ENCODE measurements at places on chromosomes 3 and 15.

DNA sequence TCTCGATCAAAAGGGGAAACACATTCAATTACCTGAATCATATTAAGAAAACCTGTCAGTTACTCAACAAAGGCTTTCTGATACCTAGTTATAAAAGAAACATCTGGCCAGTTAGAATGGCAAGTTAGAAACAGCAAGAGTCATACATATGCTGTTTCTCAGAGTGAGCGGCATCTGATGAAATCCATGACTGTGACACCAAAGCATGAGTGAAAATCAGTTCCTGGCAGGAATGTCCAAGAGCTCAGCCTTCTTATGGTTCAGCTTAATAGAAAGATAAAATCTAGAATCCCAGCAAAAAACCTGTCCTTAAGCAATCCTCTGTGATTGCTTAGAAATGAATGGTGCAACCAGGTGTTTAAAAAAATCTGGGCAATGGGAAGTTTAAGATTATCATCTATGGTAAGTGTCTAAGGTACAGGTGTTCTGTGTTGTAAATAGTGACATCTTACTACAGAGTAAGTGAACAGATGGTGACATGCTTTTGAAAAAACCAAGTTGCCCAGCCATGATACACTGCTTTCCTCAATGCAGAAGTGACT lies 18.8 kb downstream of the B4GALT4 start:
- DNase-seq, result no peak

DNA sequence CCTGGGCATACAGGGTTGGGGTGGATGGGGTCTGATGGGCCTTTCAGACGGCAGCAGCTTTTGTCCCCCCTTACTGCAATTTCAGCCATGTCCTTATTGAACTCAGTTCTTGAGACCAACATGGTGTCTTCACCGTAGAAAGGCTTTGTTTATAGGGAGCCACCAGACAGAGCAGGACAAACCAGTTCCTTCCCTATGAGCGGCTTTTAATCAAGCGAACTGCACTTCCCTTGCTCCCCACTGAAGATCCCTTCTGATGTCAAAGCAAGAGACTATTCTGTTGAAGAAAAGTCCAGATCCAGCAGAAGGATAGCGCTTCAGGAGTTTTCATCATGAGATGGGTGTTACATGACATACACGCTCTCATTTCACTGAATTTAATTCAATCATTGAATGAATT lies 100.4 kb downstream of the CD47 start:
- no peak for DNase-seq

DNA sequence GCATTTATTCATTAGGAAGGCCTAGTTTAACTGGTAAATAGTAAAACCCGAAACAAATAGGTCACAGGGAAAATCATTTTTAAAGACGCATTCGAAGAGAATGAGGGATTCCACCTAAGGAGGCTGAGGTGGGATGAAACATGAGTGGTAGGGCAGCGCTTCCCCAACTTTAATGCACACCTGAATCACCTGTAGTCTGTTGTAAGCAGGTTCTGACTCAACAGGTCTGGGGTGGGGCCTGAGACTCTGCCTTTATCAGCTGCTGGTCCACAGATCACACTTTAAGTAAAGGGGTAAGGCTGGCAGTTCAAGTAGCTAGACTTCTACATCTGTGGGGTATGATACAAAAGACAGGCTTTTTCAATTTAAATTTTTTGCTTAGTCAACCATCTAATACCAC lies 223.5 kb upstream of the UBE2E2 start:
- no peak for DNase-seq

- no peak for DNase-seq
Observed at GRCh38 chr3:192687488-192688152, 39.7 kb downstream of the FGF12 start.

GRCh38 chr3:169246158-169246557 lies 417.4 kb downstream of the MECOM start:
- no peak for DNase-seq

DNA sequence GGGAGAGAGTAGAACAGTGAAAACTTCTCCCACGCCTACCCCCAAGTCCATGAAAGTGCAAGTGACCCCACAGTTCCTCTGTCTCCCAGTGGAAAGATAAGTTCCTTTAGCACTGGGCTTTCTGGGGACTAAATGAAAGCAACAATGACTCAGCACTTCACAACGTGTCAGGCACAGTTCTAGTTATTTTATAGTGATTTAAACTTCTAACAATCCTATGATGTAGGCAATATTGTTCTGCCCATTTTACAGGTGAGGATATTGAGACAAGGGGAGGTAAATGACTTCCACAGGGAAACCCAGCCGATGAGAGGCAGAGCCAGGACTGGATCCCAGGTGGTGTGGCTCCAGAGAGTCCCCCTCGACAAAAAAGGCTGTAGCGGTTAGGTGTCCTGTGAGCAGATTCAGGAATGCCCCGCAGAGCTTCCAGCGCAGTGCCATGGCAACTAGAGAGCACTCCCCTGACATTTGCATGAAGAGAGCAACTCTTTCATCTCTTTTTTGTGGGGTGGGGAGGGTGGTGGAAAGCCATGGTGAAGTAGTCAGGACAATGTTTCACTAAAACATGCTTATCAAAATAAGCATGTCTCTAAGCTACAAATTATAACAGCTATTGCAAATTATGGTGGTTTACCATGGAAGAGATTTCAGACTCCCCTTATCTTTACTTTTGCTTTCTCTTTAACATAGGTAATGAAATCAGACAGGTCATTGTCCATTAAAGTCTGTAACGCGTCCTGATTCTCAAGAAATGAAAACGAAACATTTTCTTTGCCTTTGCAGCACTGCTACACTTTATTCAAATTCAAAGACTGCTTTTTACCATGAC lies 62.1 kb downstream of the NR2F2 start:
- no peak for DNase-seq

DNA sequence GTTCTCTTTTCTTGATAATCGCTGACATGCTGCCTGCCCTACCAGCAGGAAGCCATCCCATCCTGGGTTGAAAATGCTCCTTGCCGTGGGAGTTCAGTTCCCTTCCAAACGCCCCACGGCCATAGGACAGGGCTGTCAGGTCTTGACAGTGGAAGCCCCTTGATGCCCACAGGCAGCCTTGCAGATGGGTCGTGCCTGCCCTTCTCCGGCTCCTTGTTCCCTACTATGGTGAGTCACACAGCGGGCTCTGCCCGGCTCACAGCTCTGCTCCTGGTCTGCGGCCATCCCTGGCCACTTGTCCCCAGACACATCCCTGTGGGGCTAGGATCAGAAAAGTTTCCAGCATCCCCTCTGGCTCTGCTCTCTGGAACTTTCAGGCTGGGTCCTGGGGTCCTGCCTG lies 6.2 kb upstream of the APBA2 start:
- DNase-seq, result no peak

DNA sequence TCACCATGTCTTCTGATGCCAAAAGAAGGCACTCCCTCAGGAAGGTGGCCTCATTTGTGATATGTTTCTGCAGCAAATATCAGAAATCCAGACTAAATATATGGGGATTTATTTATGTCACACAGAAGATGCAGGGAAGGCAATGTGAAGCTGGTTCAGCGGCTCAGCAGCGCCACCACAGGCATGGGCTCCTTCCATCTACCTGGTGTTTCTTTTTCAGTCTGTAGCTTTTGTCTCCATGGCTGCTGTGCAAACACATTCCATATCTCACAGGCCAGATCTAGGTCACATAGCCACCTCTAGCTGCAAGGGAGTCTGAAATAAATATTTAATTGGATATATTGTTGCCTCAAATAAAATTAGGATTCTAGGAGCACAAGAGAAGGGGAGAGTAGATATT lies 502.1 kb upstream of the IL12A start:
- no peak for DNase-seq

DNA sequence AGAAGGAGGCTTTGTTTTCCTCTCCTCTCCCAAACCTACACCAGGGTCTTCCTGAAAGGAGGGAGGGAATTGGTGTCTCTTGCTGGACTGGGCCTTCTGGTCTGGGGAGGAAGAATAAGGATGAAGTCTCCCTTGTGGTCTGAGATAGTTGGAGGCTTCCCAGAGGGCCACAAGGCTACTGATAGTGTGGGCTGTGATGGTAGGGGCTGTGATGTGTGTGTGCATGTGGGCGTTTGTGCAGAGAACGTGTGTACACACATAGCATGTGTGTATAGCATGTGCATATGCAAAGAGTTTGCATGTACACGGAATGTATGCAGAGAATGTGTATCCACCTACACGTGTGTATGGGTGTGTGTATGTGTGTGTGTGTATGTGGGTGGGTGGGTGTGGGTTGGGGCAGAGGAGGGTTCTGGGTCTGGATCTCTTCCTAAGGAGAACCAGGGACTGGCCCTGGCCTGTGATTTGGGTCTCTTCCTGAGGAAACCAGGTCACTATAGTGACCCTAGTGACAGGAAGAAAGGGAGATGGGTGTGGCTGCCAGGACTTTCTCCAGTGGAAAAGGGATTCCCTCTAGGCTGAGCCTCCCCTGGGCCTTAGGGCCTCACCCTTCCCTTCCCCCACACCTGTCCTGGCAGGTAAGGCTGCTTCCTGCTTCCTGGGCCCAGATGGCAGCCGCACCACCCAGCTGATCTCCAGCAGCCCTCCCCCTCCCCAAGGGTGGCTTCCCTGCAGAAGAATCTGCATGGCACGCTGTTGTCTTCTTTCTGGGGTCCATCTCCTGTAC lies 1.7 kb downstream of the FLNB start:
- DNase-seq, result no peak

DNA sequence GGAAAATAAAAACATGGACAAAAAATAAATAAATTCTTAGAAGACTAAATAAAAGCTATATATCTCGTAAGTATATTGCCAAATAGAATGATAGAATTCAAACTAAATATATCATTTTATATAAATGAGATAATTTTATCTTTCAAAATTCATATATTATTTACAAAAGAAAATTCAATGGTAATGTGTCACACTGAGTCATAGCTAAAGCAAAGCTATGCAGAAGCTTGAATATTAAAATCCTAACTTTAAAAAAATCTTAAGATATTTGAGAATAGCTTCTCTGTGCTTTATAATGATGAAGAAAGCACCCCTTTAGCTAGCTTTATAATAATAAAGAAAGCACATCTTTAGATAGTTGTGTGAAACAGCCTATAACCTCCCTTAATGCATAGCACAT lies 1010.8 kb downstream of the OTOL1 start:
- DNase-seq, result no peak

DNA sequence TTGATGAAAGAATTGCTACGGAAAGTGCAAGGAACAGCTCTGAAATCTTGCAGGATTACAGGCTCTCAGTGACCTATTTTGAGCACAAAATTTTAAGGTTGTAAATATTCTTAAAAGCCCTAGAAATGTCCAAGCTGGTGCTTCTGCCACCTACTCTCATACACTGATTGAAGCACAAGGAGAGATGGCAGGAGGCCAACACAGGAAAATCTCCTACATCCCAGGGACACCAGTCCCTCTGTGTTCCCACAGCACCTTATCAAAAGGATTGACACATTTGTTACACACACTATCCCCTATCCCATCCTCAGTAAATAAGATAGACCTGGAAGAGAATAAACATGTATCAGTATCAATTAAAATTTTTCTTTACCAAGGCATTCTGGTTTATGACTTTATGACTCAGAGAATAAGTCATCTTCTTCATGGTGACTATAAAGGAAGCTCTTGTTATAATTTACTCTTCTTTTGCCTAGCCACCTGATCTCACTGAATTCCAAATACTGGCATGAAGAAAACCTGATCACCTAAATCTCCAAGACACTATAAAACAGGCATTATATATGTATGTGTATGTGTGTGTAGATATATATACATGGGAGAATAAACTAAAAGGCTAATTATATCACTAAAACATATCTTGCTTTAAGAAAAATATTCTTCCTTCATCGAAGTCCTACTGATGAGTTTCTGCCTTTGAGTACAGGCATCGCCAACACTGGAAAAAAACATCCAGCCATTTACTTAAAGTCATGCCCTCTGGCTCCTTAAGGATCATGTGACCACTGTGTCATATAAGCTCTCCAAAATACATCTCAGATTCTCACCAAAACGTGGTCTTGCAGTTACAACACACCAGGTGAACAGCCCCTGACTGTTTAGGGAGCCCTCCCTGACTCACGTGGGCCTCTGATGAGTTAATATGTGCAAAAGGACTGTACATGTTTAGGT lies 208.1 kb upstream of the NR2F2 start:
- DNase-seq, result no peak

DNA sequence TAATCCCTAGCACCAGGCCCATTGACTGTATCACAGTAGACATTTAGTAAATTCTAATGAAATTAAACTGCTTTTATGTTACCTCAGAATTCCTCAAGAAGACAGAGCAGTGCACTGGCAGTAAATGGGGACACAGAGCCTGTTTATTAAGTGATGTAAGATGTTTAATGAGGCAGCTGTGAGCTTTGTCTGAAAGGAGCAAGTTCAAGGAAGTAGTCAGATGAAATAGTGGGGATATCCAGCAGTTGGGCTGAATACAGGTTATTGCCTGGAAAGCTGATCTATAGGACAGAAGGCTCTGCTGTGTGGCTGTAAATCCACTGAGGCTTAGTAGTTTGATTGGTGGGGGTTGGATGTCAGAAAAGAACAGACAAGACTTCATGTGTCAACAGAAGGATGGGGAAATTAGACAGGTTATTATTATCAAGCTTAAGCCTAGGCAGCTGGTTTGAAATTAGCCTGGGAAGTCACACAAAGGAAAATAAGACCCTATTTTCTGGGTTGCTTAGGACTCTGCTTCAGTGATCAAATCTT lies 62.2 kb downstream of the PFN2 start:
- DNase-seq, result no peak

DNA sequence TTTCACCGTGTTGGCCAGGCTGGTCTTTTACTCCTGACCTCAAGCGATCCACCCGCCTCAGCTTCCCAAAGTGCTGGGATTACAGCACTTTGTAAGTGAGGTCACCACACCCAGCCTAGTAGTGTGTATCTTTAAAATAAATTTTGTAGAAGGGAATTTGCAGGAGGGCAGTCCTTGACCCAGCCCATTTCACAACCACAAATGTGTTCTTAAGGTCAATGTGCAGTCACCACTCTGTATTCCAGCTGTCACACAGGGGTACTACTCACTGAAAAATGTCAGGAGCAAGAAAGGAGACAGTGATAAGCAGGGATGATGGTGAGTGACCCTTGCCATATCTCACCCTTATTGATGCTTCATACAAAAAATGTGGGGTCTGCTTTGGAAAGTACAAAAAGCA lies 98.5 kb downstream of the FRMD5 start:
- no peak for DNase-seq

GRCh38 chr15:47652328-47652727 lies 65.0 kb upstream of the SEMA6D start:
- DNase-seq, result no peak

Measured in stimulated activated CD8-positive, alpha-beta memory T cell treated with anti-CD3 and anti-CD28 coated beads, Interleukin-15, amount 100 ng/mL, for 48 hours (primary cell).